Tibial nerve (tissue), 4 donors: ENCODE measurements at places on chromosomes 2 and 18. TPM values are rescaled to one million over a fixed set of nuclear protein-coding genes. Genes with fewer than 3 reads are reported as not detected.

Gene IMPA2
- total RNA-seq: 40.2 TPM

Gene UGT1A10
- not detected for total RNA-seq

Gene SLC40A1
- 26.0 TPM for total RNA-seq

Gene PCARE
- total RNA-seq: 0.22 TPM

Gene SUMO1
- total RNA-seq: 51.6 TPM

Gene PROKR1
- total RNA-seq: 0.22 TPM

Gene AMER3
- total RNA-seq: not detected

GRCh38 chr2:39515897-39516346, 78.8 kb upstream of the MAP4K3 start:
- H3K27me3 ChIP-seq: no peaks in the 10 kb centered on the region
- no peaks in the 10 kb centered on the region for H3K36me3 ChIP-seq

DNA sequence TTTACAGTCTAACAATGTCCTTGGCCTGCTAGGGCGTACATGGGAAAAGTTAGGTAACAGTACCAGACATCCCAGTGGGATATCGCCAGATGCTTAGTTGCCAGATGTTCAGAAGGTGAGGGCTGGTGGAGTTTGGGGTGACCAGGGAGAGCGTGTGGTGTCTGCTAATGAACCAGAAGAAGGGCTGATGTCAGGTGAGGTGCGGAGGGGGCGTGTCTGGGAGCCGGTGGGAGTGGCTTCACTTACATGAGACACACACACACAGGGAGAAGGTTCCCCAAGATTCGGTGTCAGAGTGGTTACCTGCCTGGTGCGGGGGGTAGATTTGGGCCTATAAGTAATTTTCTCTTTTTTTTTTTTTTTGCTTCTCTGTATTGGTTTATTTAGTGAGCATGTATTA, 12.2 kb downstream of the RAB31 start:
- H3K4me1 ChIP-seq: peaks cover 6% of the 10 kb centered on the region
- no peak overlapping the region for H3K27ac ChIP-seq

- peaks cover 77% of the 10 kb centered on the region for H3K4me1 ChIP-seq
- no peak for DNase-seq
- no peaks in the 10 kb centered on the region for H3K27me3 ChIP-seq
- H3K27ac ChIP-seq: peak overlapping the region; percentile 84
- no peaks in the 10 kb centered on the region for H3K36me3 ChIP-seq
Observed at GRCh38 chr2:43461453-43462073, 134.3 kb downstream of the THADA start.
